C1 segment of cervical spinal cord (tissue), 14 donors: ENCODE measurements at places on chromosomes 7 and 10.

- no peak for DNase-seq
Measured at GRCh38 chr7:112619343-112619742, 138.6 kb downstream of the LSMEM1 start.

GRCh38 chr10:61791216-61791615 lies 110.3 kb upstream of the ARID5B start:
- DNase-seq: no peak

- DNase-seq: no peak
Measured at GRCh38 chr10:84065804-84066601, 73.3 kb upstream of the GHITM start.

- no peak for DNase-seq
Measured at GRCh38 chr10:76869931-76870330, 767.7 kb downstream of the KCNMA1 start.

DNA sequence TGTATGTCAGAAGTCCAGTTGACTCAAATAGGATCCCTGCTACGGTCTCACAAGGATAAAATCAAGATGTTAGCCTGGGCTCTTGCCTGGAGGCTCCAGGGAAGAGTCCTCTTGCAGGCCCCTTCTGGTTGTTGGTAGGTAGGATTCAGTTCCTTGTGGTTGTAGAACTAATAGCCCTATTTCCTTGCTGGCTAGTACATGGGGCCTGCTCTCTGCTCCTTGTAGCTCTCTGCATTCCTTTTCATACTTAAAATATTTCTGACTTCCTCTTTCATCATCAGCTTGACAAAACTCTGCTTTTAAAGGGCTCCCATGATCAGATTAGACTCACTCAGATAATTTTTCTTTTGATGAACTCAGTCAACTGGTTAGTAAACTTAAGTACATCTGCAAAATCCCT lies 756.7 kb downstream of the GATA3 start:
- no peak for DNase-seq

DNA sequence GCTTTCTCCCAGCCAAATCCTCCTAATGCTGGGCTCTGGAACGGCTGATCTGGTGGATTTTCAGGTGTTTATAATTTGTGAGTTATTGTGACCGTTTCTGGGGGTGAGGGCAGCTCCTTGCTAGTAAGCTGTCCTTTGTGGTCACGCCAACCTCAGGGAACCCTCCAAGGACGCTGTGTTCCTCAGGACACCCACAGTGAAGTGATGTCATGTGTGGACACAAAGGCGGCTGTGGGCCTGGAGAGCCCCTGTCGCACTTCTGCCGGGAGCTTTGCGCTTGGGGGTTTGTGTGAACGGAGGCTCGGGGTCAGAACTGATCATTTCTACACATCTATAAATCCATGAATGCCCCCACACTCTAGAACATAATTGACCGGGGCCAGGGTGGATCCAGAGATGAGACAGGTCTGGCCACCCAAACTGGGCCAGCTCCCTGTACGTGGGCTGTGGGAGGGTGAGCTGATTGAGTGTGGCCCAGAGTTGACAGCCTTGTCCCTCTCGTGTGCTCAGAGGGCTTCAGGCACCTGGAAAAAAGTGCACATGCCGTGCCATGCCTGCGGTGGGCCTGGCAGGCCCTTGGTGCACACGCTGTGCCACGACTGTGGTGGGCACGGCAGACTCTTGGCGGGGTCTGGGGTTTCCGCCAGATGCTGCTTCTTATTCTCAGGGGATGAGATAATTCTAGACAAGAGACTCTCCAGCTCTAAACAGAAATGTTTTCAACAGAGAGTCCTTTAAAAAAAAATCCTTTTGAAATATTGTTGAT lies 130.2 kb downstream of the VIPR2 start:
- no peak for DNase-seq

GRCh38 chr7:141198194-141198958 lies 124.5 kb downstream of the TMEM178B start:
- no peak for DNase-seq

GRCh38 chr10:110615057-110615747 lies 28.9 kb upstream of the RBM20 start:
- DNase-seq: no peak

GRCh38 chr10:62738916-62739315 lies 65.6 kb upstream of the ADO start:
- DNase-seq: no peak
